ENCODE measurements at places on chromosomes 3 and 15.

DNA sequence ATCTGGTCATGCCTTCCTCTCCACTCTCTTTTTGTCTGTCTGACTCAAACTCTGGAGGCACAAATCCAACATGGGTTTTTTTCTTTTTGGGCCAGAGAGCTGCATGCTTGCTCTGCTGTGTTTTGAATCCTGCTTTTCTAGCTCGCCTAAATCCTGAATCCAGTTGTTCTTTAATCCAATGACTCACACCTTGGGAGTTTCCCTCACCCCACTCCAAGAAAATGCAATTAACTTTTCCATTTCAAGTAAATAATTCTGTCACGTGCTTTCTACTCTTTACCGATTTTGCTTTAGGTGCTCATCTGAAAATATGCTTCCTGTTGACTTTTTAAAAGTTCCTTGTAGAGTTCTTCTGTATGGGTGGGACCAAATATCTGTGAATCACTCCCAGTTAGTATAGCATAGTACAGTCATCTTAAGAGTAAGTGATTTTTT lies 47.6 kb downstream of the SLMAP start:
- no peak for DNase-seq

DNA sequence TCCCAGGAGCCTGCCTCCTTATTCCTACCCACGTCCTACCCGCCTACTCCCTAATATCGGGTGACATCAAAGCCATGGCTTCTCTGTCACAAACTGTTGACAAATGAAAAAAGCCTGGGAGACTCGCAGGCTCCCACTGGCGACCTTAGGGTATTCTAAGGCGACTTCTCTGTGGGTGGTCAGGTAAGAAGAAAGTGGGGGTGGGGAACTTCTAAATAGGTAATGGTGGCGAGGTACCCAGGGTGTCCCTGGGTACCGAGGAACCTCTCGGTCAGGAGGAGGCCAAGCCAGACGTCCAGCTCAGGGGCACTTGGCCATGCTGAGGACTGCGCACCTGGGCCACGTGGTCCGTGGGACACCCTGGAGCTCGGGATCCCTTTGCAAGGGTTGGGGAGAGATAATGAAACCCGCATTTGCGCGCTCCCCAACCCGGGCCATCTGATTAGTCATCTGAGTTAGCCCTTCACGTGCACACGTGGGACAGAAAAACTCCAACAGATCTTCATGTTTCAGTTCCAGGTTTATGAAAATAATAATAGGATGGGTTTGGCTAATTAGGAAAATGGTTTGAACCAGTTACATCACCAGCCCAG lies 78.2 kb downstream of the NR2F2 start:
- no peak for DNase-seq

GRCh38 chr15:70509282-70509662 lies 254.1 kb downstream of the UACA start:
- DNase-seq: no peak

- no peak for DNase-seq
These were observed 115.9 kb upstream of the STRIT1 start for GRCh38 chr3:155409336-155409735.

DNA sequence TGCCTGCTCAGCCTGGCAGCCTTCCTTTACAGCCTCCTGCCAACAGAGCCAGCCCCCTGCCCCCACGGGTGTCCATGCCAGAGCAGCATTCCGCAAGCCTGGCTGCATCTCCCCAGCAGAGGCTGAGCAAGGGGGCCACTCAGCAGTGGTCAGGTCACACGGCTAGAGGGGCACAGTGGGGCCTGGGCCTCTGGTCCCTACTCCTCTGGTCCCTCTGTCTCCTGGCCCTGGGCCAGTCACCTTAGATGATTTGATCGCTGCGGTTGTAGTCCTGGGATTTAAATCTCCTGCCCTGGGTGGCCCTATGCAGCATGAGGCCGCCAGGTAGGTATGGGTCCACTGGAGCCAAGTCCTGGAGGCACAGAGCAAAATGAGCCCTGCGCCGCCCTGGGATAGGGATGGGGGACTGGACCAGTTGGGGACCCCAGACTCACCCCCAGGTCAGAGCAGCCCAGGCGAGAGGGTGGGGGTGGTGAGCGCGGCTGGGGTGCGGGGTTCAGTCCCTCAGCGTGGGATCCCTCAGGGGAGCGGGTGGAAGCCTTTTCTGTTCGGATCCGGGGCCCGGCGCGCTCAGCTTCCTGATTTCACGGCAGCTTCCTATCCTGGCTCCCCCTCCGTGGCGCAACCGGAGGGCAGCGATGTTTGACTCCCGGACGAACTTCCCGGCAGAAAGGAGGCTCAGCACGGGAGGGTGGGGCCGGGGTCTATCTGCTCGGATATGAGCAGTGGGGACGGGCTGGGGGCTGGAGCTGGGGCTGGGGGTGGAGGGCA lies at the start of gene ZBTB47:
Gene ZBTB47, plus strand, starts transcription at position 138 of the 771 bp plus-strand sequence. CDS start 4,659 bp downstream, outside the sequence.
- no peak for DNase-seq

GRCh38 chr3:111720681-111721380 lies 125.7 kb upstream of the ZBED2 start:
- DNase-seq: no peak

DNA sequence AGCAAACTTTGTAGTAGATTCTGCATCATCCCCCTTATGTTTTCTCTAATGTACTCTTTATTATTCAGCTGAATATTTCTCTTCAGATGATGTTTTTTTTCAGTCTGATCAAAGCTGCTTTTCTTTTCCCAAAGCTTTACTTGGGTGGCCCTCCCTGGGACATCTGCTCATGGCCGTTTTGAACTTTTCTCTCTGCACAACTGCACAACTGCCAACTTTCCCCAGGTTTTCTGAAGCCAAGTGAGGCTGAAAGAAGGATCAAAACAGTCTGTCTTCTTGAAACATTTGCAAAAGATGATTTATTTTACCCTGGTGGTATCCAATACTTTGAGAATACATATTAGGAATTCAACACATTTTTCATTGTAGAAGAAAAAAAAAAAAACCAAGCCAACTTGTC lies 43.0 kb downstream of the GASK1A start:
- DNase-seq: no peak

- DNase-seq: no peak
These were observed 77.2 kb upstream of the FGF12 start for GRCh38 chr3:192804502-192804901.

GRCh38 chr3:194587438-194587931 lies 45.7 kb downstream of the TMEM44 start:
- DNase-seq: no peak

DNA sequence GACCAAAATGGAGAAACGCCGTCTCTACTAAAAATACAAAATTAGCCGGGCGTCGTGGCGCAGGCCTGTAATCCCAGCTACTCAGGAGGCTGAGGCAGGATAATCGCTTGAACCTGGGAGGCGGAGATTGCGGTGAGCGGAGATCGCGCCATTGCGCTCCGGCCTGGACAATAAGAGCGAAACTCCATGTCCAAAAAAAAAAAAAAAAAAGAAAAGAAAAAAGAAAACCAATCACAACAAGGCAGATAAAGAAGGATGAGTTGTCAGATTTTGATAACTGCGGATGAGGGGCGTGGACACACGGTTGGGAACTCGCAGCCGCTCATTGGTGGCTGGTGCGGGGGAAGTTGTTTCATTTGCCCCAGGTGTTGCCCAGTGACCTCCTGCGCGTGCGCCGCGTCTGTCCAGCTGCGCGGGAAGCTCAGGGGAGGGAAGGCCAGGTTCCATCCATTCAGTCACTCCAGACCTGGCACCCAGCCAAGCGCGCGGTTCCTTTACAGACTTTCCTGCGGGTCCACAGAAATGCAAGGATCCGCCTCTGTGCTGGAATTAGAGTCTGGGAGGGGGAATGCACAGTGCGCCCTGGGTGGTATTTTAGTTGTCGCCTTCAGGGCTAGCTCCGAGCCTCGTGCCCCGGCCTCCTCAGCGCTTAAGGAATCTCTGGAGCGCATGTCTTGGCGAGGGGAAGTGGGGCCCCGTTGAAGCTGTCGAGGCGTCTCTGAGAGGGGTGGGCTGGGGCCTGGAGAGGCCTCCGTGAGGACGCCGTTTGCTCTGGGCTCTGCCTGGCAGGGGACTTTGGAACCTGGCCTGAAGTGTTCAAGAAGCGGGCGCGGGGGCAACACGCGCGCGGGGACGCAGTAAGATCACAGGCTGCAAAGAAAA lies 708 bp upstream of the GCHFR start:
- DNase-seq: peak; percentile 25

DNA sequence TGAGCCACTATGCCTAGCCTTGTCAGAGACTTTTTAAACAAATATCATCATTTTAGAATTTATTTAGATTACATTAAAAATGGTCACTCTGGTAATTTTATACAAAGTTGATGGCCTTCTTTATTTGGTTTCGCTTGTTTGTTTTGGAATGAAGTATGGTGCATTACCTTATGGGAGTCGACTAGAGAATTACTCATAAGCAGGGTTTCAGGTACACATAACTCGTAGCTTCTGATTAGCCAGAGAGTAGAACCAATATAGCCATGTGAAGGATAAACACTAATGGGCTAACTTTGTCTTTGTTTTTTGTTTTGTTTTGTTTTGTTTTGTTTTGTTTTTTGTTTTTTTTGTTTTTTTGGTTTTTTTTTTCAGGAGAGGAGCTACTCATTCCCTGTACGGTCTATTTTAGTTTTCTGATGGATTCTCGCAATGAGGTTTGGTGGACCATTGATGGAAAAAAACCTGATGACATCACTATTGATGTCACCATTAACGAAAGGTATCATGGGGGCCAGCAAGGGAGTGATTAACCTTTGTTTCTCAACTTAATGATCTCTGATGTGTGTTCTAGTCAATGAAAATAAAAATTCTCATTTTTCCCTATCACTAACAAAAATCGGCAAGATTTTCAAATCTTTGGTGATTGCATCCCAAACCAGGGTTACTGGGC lies 113.2 kb downstream of the IL1RAP start:
- DNase-seq: no peak

DNA sequence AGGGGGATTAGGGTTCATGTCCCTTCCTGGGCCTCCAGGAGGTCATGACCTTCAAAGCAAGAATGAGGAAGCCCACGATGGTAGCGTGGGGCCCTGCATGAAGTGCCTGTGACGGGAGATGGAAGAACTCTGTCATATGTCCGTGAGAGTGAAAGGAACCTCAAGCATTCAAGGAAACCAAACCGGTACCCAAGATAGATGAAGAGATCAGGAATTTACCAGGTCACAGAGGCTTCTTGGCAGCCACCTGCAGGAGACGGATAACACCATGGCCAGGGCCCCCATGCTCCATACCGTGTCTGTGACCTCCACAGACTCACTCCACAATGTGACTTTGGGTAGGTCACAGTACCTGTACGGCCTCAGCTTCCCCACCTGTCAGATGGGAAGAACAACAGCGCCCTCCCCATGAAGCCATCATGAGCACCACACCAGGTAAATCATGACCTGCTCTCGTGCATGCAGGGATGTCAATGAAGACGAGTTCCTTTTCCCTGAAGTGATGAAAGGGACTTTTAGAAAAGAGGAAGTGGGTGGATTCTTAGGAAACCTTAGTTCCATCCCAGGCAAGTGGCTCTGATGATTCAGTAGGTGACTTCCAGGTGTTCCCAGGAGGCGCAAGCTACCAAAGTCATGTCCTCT lies 23.3 kb upstream of the CYP11A1 start:
- no peak for DNase-seq

GRCh38 chr15:40412095-40412759 lies 6.6 kb downstream of the IVD start:
- no peak for DNase-seq

GRCh38 chr3:136070953-136071949 lies 105.7 kb downstream of the PPP2R3A start:
- DNase-seq: no peak

GRCh38 chr3:51388286-51389029 lies 2.6 kb upstream of the RBM15B start:
- no peak for DNase-seq

All from activated CD4-positive, alpha-beta T cell treated with anti-CD3 and anti-CD28 coated beads, Interleukin-2, amount 50 U/mL, for 24 hours (primary cell).